ENCODE measurements at places on chromosomes 6 and 20. TPM values are rescaled to one million over a fixed set of nuclear protein-coding genes. Genes with fewer than 3 reads are reported as not detected.

DNA sequence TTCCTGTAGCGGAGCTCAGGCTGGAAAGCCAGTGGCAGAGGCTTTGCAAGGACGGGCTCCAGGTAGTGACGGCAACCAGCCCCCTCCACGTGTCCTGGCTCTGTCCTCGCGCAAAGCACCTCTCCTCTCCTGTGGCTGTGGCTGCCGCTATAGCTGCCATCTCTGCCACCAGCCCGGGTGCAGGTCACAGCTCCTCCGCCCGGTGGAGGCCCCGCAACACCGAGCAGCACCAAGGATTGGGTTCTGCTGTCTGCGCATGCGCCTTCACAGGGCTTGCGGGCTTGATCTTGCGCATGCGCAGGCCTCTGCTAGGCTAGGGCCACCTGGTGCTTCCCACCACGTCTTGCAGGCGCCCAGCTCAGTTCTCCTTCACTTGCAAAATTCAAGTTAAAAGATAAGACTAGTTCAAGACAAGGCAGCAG lies 625.4 kb downstream of the QKI start:
- H3K4me1 ChIP-seq: no peaks in the 10 kb centered on the region
- no peak overlapping the region for H3K4me3 ChIP-seq
- no peaks in the 10 kb centered on the region for H3K36me3 ChIP-seq

DNA sequence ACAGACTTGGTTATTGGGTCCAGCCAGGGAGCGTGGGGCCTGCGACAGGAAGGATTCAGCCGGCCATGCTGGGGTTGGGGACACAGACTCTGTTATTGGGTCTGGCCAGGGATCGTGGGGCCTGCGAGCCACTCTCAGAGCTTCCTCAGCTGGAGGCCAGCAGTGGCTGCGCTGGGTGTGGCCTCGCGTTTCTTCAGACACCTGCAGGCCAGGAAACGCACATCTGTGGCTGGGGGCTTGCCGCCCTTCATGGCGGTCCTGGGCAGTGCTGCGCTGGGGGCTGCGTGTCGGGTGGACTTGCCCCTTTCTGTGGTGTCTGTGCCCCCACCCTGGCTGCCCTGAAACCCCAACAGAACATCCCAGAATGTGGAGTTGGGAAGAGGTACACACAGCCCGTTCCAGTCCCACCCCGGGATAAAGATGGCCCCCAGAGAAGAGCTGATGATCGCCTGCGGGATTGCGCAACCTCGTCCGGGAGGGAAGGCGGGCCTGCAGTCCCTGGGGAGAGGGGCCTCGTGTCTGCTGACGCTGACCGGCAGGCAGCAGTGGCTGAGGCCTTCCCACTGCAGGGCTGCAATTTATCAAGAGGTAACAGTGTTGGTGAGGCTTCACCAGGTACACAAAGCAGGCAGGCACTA lies 16.9 kb upstream of the MTG2 start:
- DNase-seq: no peak
- no peaks in the 10 kb centered on the region for H3K4me1 ChIP-seq
- no peak overlapping the region for H3K4me3 ChIP-seq
- H3K36me3 ChIP-seq: peaks cover 53% of the 10 kb centered on the region
- H3K27me3 ChIP-seq: no peaks in the 10 kb centered on the region

DNA sequence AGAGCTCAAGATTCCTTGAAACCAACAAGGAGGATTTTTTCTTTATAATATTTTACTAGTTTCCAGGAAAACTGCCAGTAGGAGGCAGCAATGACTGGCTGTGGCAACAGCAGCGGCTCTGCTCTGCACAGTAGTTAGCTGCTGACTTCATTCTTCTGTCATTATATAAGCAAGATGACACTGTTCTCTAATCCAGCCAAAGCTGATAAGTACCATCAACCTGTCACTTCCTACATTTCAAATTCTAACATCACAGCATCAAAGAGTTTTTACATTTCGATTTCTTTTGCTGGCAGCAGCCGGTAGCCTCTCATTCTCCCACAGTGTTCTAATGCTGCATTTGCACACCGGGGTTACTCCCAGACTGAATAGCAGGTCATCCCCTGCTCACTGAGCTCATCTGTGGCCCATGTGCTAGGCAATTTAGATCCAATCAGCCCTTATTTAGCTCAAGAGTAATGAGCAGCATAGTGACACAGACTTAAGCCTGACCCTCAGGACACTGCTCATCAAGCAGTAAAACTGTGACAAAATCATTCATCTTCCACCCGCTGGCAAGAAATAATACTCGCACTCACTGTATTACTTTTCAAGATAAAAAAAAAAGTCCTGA lies 67.8 kb downstream of the MMS22L start:
- H3K27me3 ChIP-seq: no peaks in the 10 kb centered on the region
- H3K27ac ChIP-seq: no peak overlapping the region
- no peak overlapping the region for H3K4me3 ChIP-seq
- H3K36me3 ChIP-seq: no peaks in the 10 kb centered on the region
- DNase-seq: peak; percentile 44

- no peaks in the 10 kb centered on the region for H3K27me3 ChIP-seq
- no peaks in the 10 kb centered on the region for H3K36me3 ChIP-seq
- no peak overlapping the region for H3K27ac ChIP-seq
- H3K4me1 ChIP-seq: no peaks in the 10 kb centered on the region
- DNase-seq: no peak
- no peak overlapping the region for H3K4me3 ChIP-seq
Observed at GRCh38 chr6:1502041-1502440, 107.7 kb upstream of the FOXC1 start.

DNA sequence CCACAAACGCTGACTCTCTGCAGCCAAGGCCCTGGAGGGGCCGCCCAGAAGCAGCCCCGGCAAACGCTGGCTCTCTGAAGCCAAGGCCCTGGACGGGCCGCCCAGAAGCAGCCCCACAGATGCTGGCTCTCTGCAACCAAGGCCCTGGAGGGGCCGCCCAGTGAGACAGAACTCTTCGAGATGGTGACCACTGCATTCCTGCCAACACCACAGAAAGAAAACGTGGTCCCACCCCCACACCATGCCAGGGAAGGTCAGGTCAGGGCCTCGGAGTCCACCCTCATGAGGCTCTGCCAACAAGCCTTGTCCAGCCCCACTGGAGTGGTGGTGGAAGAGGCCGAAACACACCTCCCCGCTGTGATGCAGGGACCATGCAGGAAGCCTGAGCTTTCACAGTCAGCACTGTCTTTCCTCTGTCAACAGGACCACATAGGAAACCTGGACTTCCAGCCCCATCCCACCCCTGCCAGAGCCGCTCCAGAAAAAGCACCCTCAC lies 97.5 kb downstream of the DLL1 start:
- H3K4me1 ChIP-seq: no peaks in the 10 kb centered on the region
- DNase-seq: peak; percentile 27
- no peaks in the 10 kb centered on the region for H3K27me3 ChIP-seq
- no peak overlapping the region for H3K27ac ChIP-seq
- no peaks in the 10 kb centered on the region for H3K36me3 ChIP-seq

- H3K4me1 ChIP-seq: peaks cover 26% of the 10 kb centered on the region
- peaks cover 65% of the 10 kb centered on the region for H3K36me3 ChIP-seq
- DNase-seq: peak; percentile 81
- H3K4me3 ChIP-seq: no peak overlapping the region
- peak overlapping the region; percentile 41 for H3K27ac ChIP-seq
- H3K27me3 ChIP-seq: no peaks in the 10 kb centered on the region
Observed at GRCh38 chr6:75098709-75099108, 107.1 kb downstream of the COL12A1 start.

DNA sequence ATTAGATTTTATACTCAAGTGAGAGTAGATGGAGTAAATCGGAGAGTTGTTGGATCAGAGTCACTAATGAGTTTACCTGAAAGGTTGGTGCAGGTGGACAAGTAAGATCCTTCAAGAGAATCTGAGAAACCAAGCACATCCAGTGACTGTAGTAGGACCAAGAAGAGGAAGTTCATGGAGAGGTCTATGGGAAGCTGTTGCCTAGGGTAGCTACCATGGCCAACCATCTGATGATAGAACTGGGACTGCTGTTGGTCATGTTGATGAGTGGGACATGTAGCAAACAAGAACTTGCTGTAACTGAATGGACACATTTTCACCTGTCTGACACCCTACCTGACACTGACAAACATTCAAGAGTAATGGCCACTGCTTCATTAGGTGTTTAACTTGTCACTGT lies 11.3 kb upstream of the ADGB start:
- no peaks in the 10 kb centered on the region for H3K4me1 ChIP-seq
- H3K27ac ChIP-seq: no peak overlapping the region
- H3K4me3 ChIP-seq: no peak overlapping the region
- no peaks in the 10 kb centered on the region for H3K27me3 ChIP-seq
- H3K36me3 ChIP-seq: no peaks in the 10 kb centered on the region

- H3K27me3 ChIP-seq: no peaks in the 10 kb centered on the region
- peaks cover 41% of the 10 kb centered on the region for H3K4me1 ChIP-seq
- DNase-seq: no peak
- peaks cover 16% of the 10 kb centered on the region for H3K36me3 ChIP-seq
- no peak overlapping the region for H3K4me3 ChIP-seq
Observed at GRCh38 chr20:41047279-41047974, 18.8 kb downstream of the TOP1 start.

- H3K4me3 ChIP-seq: no peak overlapping the region
- DNase-seq: no peak
- H3K36me3 ChIP-seq: peaks cover 14% of the 10 kb centered on the region
- peaks cover 7% of the 10 kb centered on the region for H3K4me1 ChIP-seq
Observed at GRCh38 chr6:85482206-85482904, 32.5 kb downstream of the NT5E start.

DNA sequence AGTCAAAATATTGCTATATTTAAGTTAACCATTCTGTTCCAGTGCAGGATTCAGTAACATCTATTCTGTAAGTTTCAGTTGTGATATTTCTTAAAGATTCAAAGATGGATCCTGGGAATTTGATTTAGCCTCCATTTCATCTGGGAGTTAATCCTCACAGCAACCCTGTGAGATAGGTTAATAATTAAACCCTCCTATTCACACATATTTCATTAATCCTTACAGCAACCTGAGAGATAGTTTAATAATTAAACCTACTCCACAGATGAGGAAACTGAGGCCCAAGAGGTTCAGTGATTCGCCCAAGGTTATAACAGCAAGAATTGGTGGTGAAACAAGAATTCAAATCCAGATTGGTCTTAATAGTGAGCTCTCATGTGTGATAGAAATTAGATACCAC lies 10.9 kb upstream of the ZBTB2 start:
- no peak for DNase-seq
- H3K4me1 ChIP-seq: peaks cover 8% of the 10 kb centered on the region
- no peak overlapping the region for H3K4me3 ChIP-seq
- peaks cover 57% of the 10 kb centered on the region for H3K36me3 ChIP-seq

NKAIN2 gene
- not detected for total RNA-seq

SLC12A5 gene
- total RNA-seq: not detected

PXDC1 gene
- 72.5 TPM for total RNA-seq

C6orf58 gene
- total RNA-seq: not detected

SS18L1 gene
- total RNA-seq: 14.2 TPM

TNNC2 gene
- total RNA-seq: not detected
